Ovary (tissue), 10 donors: ENCODE measurements at places on chromosomes 2 and 18.
A peak's percentile ranks its signal among the peaks of the same experiment; 100 is the strongest.

DNA sequence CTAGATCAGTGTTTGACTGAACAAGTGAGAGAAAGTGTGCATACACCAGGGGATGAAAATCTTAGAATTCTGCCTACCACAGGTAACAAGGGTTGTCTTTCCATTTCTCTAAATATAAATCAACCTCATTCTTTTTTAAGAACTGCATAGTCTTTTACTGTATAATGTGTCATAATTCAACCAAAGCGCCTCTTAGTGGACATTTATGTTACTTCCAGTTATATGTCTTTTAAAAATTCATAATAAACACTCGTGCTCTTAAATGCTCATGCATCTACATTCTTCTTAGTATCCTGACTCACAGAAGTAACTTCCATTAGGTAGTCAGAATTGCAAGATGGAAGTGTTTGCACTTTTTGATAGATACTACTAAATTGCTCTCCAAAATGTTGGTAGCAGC is 76.2 kb downstream of the CHRNA1 start:
- DNase-seq: no peak

DNA sequence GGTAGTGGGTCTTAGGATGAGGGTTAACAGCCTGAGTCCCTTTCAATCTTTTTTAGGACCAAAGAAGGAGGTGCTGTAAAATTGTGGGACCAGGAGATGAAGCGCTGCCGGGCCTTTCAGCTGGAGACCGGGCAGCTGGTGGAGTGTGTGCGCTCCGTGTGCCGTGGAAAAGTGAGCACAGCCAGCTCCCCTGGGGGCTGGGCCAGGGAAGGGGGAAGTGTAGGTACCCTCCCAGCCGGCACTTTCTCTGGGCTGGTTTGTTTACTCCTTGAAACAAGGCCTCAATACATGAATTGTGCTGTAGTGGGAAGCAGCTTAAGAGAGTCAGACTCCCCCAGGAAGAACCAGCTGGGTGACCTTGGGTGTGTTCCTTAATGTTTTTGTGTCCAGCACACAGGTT is 90.1 kb downstream of the RTN4 start:
- DNase-seq: no peak

GRCh38 chr2:10915236-10915635 is 3.5 kb downstream of the KCNF1 start:
- no peak for DNase-seq

GRCh38 chr2:150051004-150051403 is 436.5 kb downstream of the RND3 start:
- no peak for DNase-seq

- DNase-seq: no peak
Observed at GRCh38 chr2:241443486-241444223, 64.7 kb downstream of the STK25 start.

- DNase-seq: peak; percentile 83
Observed at GRCh38 chr18:48488388-48488850, 50.4 kb upstream of the CTIF start.

GRCh38 chr2:239919774-239920692 is 105.1 kb downstream of the NDUFA10 start:
- DNase-seq: no peak
